DMS 273 treated with DMSO at 0.1 percent for 48 hours (cell line): ENCODE measurements at places on chromosomes 11 and 22.

DNA sequence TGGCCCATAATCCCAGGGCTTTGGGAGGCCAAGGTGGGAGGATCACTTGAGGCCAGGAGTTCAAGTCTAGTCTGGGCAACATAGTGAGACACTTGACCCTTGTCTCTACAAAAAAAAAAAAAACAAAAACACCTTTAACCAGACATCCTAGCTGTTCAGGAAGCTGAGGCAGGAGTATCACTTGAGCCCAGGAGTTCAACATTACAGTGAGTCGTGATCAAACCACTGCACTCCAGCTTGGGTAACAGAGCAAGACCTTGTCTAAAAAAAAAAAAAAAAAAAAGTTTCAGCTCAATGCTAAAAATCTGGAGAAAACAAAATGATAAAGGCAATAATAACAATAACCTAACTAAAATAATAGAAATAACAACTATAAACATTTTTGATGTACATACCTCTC is 22.6 kb upstream of the APLP2 start:
- DNase-seq: no peak

GRCh38 chr22:35615156-35615555 is 2.0 kb downstream of the MB start:
- DNase-seq: no peak

DNA sequence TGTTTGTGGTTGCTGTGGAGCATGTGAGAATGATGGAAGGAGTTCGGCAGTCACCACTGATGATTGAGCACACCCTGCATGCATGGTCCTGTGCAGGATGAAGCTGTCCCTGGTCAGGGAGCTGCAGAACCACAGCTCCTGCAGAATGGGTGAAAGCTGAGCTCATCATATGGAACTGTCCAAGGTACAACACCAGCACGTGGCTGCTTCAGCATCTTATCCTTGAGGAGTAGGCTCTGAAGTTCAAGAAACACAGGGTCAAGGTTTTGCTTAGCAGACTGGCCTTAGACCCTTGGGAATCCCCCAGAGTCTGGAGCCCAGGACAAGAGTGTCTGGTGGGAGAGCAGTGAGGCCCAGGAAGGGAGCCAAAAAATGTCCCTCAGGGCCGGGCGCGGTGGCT is 182.4 kb upstream of the LARGE1 start:
- no peak for DNase-seq

DNA sequence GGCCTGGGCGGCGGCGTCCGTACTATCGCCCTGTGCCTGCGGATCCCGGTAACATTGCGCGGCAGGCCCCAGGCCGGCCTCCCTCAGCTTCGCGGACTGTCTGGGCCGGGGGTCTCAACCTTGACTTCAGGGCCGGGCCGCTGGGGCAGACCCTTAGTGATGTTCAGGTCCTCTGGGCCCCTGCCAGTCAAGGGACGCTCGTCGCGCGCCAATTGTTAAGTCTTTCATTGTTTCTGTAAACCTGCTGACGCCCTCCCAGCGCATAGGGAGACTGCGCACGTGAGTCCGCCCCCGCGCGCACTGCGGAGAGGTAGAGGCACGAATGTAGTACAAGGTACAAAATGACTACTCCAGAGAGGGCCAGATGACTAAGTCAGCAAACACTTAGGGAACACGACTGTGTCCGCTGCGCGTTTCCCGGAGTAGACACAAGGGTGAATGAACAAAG is 451 bp upstream of the HDHD5 start:
- DNase-seq: no peak

GRCh38 chr11:6705905-6706535 is 22.9 kb upstream of the MRPL17 start:
- no peak for DNase-seq

- no peak for DNase-seq
Measured at GRCh38 chr11:17550450-17551346, 3.6 kb downstream of the OTOG start.

DNA sequence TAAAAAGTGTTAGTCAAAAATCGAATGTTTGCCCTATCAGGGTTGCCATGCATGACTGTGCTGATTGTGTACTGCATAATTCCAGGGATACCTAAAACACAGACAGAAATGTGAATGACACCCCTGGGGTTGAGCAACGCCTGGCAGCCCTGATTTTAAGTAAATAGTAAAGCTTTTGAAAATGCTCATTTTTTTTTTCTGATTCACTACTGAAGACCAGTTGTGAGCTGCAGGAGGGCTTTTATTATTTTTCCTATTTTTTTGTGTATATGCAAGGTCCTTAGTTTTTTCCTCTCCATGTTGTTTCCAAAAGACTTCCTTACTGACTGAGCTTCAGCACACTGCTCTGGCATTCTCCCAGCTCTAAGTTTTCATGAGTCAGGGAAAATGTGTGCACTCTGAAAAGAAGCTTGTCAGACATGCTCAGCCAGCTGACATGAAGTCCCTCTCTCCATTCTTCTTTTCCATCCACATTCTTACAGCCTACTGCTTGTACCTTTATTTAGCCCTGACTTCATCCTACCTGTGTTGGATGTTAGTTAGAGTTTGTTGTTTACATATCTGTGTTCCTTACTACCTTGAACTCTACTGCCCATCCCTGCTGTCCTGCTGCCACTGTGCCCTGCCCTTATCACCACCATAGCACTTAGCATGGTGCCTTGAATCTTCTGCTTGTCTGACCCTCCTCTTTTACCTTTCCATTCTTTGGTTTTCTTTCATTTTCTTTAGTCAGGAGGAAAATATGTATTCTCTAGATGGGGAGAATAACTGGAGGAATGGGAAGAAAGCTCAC is 79.5 kb downstream of the HORMAD2 start:
- DNase-seq: no peak

- DNase-seq: no peak
Measured at GRCh38 chr22:44665115-44665514, 36.9 kb upstream of the PRR5 start.

GRCh38 chr11:91790346-91791170 is 434.1 kb upstream of the FAT3 start:
- DNase-seq: no peak

- no peak for DNase-seq
Measured at GRCh38 chr11:46456269-46457001, 64.9 kb upstream of the CHRM4 start.

DNA sequence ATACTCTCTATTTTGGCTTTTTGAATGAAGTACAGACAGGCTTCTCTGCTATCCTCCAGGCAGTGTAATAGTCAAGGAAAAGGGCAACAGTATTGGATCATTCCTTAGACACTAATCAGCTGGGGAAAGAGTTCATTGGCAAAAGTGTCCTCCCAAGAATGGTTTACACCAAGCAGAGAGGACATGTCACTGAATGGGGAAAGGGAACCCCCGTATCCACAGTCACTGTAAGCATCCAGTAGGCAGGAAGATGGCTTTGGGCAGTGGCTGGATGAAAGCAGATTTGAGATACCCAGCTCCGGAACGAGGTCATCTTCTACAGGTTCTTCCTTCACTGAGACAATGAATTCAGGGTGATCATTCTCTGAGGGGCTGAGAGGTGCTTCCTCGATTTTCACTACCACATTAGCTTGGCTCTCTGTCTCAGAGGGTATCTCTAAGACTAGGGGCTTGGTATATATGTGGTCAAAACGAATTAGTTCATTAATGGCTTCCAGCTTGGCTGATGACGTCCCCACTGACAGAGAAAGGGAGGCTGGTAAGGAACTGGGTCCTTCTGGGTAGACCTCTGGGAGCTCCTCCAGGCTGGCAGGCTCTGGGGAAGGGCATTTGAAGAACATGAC is 5.2 kb downstream of the XBP1 start:
- no peak for DNase-seq
